ENCODE measurements at places on chromosomes 12 and 14. TPM values are rescaled to one million over a fixed set of nuclear protein-coding genes. Genes with fewer than 3 reads are reported as not detected.

AICDA gene
- total RNA-seq: not detected

IRF2BPL gene
- total RNA-seq: 42.0 TPM

ZNF839 gene
- total RNA-seq: 6.4 TPM

DNA sequence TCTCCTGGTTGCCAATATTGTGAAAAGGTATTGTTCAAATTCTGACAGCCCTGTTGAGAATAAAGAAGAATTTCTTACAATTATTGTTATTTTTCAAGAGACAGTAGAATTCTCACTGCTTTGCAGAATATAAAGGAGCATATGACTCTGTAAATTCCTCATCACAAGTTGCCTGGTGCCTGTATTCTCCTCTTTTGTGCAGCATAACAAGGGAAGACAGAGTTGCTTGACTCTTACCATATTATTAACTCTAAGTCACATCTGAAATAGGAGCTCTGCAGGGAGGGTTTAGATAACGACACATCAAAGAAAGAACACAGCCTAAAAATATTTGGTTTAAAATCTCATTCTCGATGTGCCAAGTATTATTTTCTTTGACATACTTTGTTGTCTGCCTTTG lies 31.1 kb downstream of the MYF5 start:
- no peak for DNase-seq
- no peak overlapping the region for H3K4me3 ChIP-seq
- no peaks in the 10 kb centered on the region for H3K27me3 ChIP-seq
- H3K4me1 ChIP-seq: no peaks in the 10 kb centered on the region

- H3K4me1 ChIP-seq: no peaks in the 10 kb centered on the region
- no peaks in the 10 kb centered on the region for H3K27me3 ChIP-seq
- H3K27ac ChIP-seq: no peak overlapping the region
These were observed 85.0 kb upstream of the GPR68 start for GRCh38 chr14:91329486-91330014.

DNA sequence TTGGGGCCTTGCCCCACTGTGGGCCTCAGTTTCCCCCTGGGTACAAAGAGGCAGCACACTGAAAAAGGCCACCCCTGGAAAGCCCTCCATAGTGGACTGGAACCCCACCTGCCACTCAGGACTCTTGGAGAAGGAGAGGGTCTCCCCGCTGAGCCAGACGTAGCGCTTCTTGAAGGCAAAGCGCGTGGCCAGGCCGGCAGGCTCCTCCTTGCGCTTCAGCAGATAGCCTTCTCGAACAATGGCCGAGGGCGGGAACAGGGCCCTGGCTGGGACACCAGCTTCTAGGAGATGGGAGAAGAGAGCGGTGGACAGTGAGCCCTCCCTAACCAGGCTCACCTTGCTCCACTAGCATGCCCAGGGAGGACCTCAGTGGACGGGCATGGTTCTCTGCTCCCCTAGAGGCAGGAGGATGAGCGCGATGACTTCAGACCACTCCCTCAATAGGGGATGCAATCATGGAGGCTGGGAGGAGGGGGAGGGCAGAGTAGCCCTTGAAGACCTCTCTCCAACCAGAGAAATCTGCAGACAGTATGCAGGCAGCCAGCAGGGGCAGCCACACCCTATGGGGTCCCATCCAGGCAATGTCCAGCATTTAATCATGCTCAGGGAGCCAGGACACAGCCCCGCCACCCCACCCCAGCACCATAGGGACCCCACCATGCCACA lies 29.8 kb downstream of the RASAL1 start:
- no peaks in the 10 kb centered on the region for H3K36me3 ChIP-seq
- no peak for DNase-seq
- H3K27ac ChIP-seq: no peak overlapping the region
- no peak overlapping the region for H3K4me3 ChIP-seq
- peaks cover 4% of the 10 kb centered on the region for H3K4me1 ChIP-seq
- no peaks in the 10 kb centered on the region for H3K27me3 ChIP-seq

- H3K27me3 ChIP-seq: no peaks in the 10 kb centered on the region
- H3K4me1 ChIP-seq: no peaks in the 10 kb centered on the region
- no peaks in the 10 kb centered on the region for H3K36me3 ChIP-seq
These were observed 674.8 kb downstream of the TMTC2 start for GRCh38 chr12:83361475-83361874.

DNA sequence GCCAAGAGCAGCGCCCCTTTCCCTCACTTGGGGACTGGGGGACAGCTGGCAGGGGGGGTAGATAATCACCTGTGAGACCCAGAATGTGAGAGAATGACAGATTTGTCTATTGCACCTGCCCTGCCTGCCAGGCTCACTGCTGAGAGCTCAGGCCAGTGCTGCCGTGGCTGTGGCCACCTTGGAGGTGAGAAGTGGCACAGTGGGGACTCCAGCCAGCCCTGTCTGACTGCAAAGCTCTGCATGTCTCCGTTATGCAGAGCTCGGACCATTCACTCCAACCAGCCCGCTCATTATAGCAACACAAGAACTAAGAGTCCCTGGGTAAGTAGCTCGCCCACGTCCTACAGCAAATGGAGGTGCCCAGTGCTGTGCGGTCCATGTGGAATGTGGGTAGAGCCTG lies 88.8 kb downstream of the DICER1 start:
- H3K4me3 ChIP-seq: no peak overlapping the region
- no peak overlapping the region for H3K27ac ChIP-seq
- no peaks in the 10 kb centered on the region for H3K4me1 ChIP-seq
- no peaks in the 10 kb centered on the region for H3K27me3 ChIP-seq
- H3K36me3 ChIP-seq: no peaks in the 10 kb centered on the region
- no peak for DNase-seq

- no peak overlapping the region for H3K27ac ChIP-seq
- H3K27me3 ChIP-seq: no peaks in the 10 kb centered on the region
- no peaks in the 10 kb centered on the region for H3K36me3 ChIP-seq
These were observed 19.6 kb upstream of the C14orf180 start for GRCh38 chr14:104559804-104560585.

DNA sequence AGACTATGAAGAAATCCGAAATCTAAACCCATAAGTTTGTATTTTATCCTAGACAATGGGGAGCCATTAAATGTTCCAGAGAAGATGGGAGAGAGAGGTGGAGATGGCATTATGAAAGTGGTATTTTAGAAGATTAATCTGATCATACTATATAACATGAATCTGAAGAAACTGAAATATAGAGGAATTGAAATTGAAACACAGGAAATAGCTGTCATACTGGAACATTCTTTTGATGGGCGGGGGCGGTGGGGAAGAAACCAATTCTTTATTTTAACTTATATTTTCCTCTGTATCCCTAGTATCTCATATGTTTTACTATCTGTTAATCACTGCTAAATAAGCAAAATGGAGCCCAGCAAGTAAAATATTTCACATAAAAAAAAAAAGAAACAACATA lies 27.0 kb upstream of the FOXN3 start:
- no peaks in the 10 kb centered on the region for H3K4me1 ChIP-seq
- H3K27ac ChIP-seq: no peak overlapping the region
- no peaks in the 10 kb centered on the region for H3K36me3 ChIP-seq
- H3K4me3 ChIP-seq: no peak overlapping the region
- H3K27me3 ChIP-seq: no peaks in the 10 kb centered on the region

All from right atrium auricular region (tissue), 2 donors.